ENCODE measurements at places on chromosomes 16 and 17.
A peak's percentile ranks its signal among the peaks of the same experiment; 100 is the strongest.

DNA sequence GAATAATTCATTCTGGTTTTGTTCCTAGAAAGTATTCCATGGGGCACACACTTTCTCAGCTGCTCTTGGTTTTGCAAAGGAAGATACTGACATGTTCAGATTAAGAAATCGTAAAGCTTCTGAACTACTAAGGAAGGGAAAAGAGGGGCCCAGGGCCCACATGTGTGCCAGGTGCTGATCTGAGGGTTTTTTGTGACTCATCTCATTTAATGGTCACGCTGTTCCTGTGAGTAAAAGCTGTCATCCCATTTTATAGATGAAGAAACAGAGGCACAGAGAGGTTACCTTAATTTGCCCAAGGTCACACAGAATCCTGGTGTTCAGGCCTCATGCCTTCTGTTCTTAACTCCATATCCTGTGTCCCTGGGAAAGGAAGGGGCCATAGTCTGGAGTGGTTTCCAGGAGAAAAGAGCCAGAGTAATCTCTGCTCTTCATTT, 113.2 kb downstream of the MSI2 start:
- no peak for DNase-seq

DNA sequence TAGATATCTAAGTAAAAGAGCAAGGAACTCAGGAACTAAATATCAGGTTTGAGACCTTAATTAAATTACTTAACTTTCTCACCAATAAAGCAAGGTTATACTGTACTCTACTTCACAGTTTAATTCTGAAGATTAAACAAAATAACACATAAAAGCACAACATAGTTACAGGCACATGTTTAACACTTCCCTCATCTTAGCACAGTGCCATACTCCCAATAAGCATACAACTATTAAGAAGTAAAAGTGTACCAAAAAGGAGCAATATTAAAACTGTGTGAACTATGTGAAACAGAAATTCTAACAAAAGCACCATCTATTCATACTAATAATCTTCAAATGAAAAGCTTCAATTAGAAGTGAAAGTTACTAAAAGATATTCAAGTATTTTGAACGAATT, 2.2 kb downstream of the APPBP2 start:
- no peak for DNase-seq

DNA sequence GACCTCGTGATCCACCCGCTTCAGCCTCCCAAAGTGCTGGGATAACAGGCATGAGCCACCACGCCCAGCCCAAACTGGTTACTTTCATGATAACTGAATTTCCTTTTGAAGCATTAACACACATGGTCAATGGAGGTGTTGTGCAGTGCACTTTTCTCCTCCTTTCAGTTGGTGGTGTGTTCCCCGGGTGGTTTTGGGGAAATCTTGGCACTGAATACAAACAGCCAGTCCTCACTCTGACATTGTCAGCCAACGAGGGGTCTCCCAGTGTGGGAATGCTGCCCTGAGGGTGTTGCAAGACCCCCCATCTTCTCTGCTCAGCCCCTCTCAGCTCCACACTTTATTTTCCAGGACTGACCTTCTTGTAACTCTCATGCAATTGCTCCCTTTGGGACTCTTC, 70.5 kb downstream of the SOX9 start:
- DNase-seq: no peak

DNA sequence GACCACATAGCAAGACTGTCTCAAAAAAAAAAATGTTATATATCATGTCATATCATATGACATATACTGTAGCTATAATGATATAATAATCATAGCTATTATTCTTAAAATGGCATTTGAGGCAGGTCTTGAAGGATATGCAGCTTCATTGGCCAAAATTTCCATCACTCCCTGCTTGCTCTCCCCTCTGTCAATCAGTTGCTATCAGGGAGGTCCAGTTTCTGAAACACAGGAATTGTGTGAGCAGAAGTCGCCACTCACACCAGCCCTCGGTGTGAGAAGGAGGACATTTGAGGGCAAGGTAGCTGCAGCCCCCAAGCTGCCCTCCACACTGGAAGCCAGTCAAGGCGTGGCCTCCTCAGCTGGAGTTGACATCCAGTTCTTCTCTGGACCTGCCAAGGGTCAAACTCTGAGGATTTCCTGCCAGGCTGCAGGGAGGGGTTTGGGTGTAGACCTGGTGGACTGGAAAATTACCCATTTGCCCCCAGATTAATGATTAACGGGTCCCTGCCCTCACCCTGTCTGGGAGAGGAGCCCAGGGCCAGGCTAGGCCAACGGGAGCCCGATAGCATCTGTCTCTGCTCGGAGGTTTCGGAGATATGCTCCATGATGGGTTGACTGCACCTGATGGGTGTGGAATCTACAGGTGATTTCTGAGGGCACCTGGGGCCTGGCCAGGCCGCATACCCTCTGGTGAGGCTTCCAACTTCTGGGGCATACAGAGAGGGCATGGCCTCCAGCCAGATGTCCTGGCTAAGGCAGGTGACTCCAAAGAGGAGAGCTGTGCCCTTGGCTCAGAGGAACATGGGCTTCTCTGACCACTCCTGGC, 18.8 kb downstream of the WNT9B start:
- DNase-seq: no peak

DNA sequence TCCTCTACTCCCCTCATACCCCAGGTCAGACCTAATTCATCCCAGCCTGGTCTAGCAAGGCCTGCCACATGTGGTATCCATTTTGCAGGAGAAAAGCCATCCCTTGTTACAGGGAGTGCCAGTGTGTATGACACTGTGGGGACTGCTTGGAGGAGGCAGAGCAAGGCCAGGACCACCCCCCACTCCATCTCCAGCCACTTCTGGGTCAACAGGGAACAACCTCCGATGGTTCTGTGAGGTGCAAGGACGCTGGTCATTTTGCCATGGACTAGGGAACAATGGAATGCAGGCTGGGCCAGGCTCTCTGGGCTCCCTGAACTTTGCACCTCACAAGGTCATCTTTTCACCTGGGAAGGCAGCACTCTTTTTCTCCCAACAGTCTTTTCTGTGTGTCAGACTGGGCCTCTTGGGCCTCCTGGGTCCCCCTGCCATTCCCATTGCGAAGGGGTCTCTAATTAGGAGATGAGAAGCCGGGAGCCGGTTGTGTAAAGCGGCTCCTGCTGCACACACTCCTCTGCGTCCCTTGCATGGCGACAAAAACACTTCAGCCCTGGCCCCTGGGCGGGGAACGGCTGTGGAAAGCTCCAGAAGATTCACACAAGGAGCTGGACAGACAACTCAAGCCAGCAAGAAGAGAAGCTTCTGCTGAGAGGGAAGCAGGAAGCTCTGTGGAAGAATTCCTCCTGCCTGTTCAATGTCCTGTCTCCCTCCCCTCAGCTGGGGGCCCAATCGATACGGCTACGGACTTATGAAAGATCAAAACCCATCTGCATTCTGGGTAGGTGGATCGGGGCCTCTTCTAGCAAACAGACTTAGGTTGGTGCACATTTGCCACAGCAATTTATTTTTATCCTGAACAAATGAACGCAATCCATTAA, 38.5 kb upstream of the MTSS2 start:
- no peak for DNase-seq

GRCh38 chr17:2925011-2925410, 128.8 kb downstream of the RAP1GAP2 start:
- peak; percentile 49 for DNase-seq

- DNase-seq: no peak
These were observed 142.5 kb upstream of the ELAC2 start for GRCh38 chr17:13160296-13160695.

- DNase-seq: no peak
These were observed 4.9 kb downstream of the CACNA1H start for GRCh38 chr16:1157639-1158455.

DNA sequence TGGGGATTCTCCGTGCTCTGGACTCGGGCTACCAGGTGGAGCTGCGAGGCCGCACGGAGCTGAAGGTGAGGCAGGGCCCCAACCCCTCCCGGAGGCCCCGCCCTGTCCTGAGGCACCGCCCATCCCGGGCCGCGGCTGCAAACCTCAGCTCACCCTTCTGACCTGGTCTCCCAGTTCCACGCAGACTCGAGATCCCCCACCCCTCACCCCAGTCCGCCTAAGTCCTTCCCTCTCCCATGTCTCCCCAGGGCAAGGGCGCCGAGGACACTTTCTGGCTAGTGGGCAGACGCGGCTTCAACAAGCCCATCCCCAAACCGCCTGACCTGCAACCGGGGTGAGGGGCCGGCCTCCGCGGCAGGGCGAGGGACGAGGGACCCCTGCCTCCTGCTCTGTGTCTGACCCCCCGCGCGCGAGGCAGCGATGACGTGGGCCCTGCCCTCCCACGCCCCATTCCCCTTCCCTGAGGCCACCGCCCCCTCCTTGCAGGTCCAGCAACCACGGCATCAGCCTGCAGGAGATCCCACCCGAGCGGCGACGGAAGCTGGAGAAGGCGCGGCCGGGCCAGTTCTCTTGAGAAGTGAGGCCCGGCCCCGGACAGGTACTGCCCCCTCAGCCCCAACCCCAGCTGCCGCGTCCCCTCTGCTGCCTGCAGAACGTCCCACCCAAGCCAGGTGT, 13.7 kb downstream of the GUCY2D start:
- DNase-seq: no peak

DNA sequence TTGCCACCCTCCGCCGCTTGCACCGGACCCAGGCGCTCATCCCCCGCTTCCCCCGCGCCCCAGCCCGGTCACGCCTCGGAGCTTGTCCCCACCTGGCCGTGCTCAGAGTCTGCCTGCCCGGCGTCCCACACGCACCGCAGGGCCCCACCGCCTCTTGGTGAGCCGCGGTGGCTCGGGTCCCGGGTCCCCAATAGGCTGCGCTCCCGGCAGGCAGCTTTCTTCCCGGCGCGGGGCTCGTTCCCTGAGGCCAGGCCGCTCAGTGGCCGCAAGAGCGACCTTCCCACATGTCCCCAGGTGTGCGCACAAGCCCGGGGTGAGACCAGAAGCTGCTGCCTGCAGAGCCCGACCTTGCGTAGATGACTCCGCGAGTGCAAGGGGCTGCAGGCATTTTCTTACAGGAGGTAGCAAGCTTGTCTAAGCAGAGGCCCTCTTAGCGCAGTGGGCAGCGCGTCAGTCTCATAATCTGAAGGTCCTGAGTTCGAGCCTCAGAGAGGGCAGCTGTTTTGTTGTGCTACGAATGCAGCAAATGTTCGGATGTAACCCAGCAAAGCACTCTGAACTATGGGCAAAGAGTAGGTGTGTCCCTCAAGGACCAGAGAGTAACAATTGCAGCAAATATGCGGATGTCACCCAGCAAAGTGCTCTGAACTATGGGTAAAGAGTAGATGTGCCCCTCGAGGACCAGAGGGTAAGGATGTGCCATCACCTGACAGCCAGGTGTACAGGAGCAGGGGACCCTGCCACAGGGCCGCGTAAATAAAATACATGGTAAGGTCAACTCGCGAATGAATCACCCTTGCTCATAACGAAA, 15.6 kb downstream of the TLE7 start:
- DNase-seq: peak; percentile 25

- no peak for DNase-seq
These were observed 9.3 kb downstream of the ADORA2B start for GRCh38 chr17:15954222-15954621.

DNA sequence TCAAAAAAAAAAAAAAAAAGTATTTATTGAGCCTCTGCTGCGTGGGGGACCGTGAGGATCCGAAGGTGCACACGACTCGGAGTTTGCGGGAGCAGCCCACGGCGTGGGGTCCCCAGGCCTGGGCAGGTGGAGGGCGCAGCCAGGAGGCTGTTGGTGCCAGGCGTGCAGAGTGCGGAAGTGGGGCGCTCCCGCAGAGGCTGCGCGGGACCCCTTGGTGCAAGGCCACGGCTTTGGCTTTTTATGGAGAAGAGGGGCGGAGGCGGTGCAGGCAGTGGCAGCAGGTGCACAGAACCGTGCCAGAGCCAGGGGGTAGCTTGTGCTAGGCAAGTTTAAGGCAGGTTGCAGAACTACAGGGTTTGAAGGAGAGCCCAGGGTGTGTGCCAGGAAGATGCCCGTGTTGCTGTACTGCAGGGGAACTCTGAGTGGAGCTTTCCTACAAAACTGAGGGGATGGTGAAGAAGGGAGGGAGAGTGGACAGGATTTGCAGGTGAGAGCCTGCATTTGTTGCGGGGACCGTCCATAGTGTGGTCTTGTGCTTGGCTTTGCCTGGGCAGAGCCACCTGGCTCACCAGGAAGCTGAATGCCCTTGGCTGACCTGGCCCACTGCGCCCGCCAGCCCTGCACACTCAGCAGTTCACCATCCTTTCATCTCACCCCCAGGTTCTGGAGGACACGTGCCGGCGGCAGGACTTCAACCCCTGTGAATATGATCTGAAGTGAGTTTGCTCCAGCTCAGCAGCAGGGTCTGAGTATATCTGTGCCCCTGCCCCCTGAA, 1.3 kb downstream of the ASPSCR1 start:
- DNase-seq: no peak

- no peak for DNase-seq
These were observed 9.4 kb downstream of the BMERB1 start for GRCh38 chr16:15443753-15444152.

DNA sequence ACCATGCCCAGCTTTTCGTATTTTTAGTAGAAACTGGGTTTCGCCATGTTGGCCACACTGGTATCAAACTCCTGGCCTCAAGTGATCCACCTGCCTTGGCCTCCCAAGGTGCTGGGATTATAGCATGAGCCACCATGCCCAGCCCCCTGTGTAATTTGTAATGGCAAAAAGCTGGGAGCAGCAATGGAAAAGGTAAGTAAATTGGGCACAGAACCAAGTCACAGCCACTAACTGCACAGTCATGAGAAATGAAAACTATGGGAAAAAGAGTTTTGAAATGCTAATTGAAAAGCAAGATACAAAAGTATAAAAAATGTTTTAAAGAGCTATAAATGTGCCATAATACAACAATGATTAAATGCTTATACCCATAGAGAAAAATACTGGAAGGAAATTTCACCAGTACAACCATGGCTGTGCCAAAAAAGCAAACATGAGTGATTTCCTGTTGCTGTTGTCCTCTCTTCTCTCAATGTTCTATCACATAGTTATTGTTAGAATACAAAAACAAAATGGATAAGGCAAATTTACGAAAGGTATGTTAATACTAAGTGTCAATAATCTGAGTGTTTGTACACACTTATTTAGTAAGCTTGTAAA, 6.2 kb downstream of the NTAN1 start:
- DNase-seq: no peak

- no peak for DNase-seq
These were observed 50.0 kb downstream of the PLD6 start for GRCh38 chr17:17156107-17156506.

- DNase-seq: no peak
These were observed 98.2 kb upstream of the GNAO1 start for GRCh38 chr16:56093055-56093454.

- DNase-seq: no peak
These were observed 19.8 kb upstream of the TIMP2 start for GRCh38 chr17:78944956-78945355.

GRCh38 chr17:42457107-42457792, 1.4 kb upstream of the ATP6V0A1 start:
- peak; percentile 33 for DNase-seq

DNA sequence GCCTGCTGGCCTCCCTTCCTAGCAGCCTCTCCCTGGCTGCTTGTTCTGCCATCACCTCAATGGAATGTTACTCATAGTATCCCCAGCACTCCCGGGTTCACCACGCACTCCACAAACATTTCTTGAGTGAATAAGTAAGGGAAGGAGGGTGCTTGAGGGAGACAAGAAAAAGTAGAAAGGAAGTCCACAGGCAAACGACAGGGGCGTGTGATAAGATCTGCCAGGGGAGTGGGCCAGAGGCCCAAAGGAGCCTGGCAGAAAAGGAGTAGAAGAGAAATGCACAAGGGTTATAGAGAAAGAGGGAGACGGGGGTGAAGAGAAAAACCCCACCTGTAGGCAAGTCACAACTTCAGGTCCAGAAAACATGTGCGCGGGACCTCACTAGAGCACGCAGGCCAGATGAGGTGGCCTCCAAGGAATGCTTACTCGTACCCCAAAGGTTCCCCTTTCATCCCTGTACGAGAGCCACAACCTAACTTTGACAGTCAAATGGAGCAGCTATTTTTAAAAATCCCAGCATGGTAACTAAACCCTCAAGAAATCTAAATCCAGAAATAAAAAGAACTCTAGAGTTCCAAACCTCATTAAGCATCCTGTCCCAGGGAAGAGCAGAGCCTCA, 6.6 kb downstream of the ZDHHC7 start:
- DNase-seq: no peak

Measured in NB4 (cell line).